ENCODE measurements at places on chromosomes 3 and 15.

GRCh38 chr3:69092030-69092516, 7.3 kb downstream of the ARL6IP5 start:
- no peak for DNase-seq

DNA sequence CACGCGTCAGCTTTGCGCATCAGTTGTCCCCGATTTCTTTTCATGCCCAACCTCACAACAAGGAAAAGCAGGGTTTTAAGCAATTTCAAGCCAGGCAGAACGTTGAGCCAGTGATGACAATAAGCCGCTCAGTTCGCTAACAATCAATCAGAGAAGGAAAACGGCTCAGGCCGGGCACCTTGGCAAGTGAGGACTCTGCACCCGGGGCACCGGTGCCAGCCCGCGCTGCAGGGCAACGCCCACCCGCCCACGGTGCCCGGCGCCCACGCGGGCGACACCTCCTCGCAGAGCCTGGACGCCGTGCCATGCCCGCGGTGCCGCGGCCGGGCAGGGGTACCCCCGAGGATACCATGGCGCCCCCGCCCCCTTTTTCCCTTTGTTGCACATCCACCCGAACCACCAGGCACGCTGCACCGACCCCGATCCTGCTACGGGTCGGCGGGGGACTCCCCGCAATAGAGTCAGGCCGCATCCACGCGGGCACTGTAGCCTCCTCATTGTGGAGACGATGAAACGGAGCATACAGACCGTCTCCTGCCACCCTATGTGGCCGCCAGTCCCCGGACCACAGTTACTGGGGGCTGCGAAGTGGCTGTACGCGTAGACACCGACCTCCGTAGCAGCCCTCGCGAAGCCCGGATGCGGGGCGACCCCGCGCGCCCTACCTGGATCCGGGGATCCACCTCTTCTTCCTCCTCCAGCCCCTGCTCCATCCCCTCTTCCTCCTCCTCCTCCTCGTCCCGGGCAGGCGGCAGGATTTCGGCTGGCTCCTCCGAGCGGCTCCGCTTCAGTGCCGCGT, 581 bp downstream of the SH3BP5 start:
- peak; percentile 84 for DNase-seq

- no peak for DNase-seq
Observed at GRCh38 chr15:85761635-85762034, 33.1 kb downstream of the KLHL25 start.

- no peak for DNase-seq
Observed at GRCh38 chr3:42057561-42058211, 33.5 kb upstream of the TRAK1 start.

GRCh38 chr3:20842594-20843436, 656.8 kb upstream of the SGO1 start:
- DNase-seq: no peak

DNA sequence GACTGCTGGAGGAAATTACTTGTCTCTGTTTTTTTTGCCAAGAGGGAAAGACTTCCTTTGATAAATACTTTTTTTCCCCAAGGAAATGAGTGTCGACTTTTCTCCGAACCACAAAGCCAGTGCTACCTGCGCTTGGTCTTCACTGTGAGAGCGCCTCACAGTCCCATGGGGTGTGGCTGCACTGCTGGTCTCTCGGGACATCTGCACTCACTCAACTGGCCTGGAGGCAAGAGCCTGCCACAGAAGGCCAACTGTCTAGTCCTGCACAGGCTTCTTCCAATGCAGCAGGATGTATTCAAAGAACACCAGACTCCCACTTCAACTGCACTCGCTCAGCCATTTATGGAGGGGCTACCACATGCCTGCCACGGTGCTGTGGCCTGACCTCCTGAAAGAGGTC, 40.6 kb upstream of the CGNL1 start:
- no peak for DNase-seq

DNA sequence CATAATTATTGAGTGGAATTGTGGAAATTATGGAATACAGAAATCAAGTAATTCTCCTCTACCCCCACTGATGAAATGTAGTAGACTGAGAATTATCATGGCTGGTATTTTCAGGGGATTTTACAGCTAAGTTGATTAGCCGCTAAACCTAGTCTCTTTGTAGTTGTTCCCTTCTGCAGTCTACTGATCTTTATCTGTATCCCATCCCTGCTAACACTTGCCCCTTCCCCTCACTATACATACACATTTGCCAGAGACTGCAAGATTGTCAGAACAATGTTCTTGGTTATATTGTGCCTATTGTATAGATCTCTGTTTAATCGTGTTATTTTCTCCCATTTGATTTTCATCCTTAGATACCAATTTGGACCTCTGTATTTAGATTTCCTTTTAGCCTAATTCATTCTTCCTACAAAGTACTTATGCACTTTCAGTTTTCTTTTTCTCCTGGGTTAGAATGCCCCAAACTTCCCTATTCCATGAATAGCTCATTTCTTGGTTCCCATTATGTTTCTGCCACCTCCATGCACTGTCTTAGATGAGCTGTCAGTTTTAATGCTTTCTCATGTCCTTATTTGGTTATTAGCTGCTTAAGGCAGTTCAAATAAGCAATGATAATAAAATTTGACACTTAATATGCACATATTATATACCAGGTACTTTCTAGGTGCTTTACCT, 86.9 kb downstream of the CDIN1 start:
- DNase-seq: no peak

DNA sequence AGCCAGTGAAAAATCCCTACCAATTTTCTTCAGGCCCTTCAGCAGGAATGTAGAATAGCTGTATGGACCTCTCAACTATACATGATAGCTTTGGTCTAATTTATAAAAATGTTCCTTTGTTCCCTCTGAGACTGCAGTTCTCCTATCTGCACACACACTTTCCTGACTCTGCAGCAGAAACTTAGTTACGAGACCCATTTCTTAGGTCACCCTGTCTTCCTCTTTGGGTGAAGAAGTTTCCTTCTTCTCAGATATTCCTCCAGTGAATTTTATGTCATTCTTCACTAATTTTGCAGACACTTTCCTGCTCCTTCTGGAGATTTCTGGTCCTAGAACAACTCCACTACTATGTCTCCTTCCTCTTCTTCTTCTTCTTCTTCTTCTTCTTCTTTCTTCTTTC, 42.6 kb downstream of the CD200R1L start:
- no peak for DNase-seq

- no peak for DNase-seq
Observed at GRCh38 chr15:93068581-93069199, 20.3 kb downstream of the RGMA start.

GRCh38 chr3:116254541-116254940, 190.7 kb downstream of the LSAMP start:
- DNase-seq: no peak

GRCh38 chr15:74431645-74432044, 2.1 kb downstream of the SEMA7A start:
- DNase-seq: no peak

- DNase-seq: no peak
Observed at GRCh38 chr3:183142199-183142598, 20.3 kb downstream of the LAMP3 start.

DNA sequence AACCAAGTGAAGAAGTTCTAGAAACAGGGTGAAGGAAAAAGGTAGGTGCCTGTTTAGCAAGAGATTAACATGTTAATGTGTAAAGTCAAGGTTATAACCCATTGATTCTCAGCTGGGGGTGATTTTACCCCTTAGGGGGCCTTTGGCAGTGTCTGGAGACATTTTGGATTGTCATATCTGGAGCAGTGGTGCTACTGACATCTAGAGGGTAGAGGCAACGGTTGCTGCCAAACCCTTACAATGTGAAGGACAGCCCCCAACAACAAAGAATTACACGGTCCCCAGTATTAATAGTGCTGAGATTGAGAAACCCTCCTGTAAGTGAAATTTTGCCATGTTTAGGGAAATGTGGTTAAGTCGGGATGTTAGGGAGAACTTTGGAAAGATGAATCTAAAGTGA, 74.7 kb downstream of the CRYBG3 start:
- no peak for DNase-seq

DNA sequence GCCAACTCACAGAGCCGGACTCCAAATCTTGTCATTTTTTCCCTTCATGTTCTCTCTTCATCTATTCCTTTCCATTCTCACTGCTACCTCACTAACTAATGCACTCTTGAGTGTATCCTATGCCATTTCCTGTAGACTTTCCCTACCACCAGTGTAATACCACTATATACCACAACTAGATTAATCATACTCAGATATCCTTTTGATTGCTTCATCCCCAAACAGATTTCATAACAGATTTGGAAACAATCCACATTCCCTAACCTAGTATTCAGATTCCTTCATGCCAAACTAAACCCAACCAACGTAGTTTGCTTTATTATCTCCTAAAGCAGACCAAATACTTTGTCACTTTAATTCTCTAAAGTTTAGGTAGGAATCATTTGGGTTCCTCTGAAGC, 2.6 kb upstream of the PLOD2 start:
- no peak for DNase-seq

GRCh38 chr3:125331243-125331642, 43.9 kb downstream of the ZNF148 start:
- DNase-seq: no peak

DNA sequence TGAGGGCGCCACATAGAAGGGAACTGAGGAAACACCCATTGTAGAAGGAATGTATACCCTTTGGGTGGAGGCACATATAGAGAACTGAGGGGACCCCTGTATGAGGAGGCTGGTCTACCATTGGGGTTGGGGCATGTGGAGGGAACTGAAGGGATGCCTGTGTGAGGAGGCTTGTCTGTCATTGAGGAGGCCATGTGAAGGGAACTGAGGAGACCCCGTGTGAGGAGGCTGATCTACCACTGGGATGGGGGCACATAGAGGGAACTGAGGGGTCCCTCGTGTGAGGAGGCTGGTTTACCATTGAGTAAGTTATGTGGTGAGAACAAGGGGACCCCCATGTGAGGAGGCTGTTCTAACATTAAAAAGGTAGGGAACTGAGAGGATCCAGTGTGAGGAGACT, 156.1 kb downstream of the FBLN2 start:
- DNase-seq: peak; percentile 25

- no peak for DNase-seq
Observed at GRCh38 chr3:119672776-119673175, 4.4 kb downstream of the COX17 start.

DNA sequence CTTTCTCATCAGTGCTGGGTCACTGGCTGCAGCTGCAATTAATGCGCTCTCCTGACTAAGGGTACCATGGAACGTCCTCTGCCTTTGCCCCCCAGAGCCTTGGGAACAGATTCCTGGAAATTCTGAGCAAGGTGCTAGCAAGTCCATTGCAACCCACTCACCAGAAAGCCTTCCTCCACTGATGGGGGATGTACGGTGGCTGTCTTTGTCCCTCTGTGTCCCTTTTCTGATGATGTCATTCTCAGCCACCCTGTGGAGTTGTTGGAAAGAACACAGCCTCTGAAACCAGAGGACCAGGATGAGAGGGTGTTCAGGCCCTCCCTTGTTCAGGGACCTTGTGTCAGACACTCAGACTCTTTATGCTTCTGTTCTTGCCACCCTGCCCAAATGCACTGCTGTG, 38.1 kb upstream of the ZBTB38 start:
- DNase-seq: no peak

- no peak for DNase-seq
Observed at GRCh38 chr3:72722930-72723726, 125.1 kb downstream of the SHQ1 start.

GRCh38 chr3:188154809-188155574, 1.0 kb downstream of the LPP start:
- no peak for DNase-seq

DNA sequence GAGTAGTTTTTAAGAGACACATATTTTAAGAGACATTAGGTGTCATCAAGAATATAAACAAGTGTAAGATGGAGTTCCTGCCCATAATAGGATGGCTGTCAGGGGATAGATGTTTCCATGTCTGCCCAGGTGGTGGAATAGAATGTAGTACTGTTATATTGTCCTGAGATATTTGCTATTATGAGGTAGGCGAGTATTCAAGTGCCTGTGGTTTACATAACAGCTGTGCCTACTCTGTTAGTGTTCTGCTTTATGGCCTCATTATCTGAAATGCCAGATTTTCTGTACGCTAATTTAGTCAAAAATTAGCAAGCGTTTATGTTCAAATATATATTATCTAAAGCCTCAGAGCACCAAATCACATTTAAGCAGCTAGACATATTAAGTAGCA, 360.2 kb upstream of the ROPN1 start:
- no peak for DNase-seq

DNA sequence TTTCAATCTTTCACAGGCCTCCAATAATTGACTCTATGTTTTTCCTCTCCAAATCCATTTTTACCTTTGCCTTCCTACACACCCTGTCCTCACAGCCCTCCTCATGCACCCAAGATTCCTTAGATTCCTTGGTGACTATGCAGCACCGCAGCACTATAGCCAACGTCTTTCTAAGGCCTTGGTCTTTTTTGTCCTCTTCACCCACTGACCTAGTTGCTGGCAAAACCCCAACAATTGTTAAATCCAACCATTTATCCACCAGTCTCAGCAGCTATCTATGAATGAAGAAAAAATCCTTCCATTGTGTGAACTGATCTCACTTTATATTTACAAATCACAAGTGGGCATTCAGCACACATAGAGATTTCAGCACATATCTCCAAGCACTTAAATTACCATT, 203.9 kb downstream of the VGLL3 start:
- no peak for DNase-seq

GRCh38 chr15:39125904-39126303, 455.0 kb upstream of the THBS1 start:
- DNase-seq: peak; percentile 63

DNA sequence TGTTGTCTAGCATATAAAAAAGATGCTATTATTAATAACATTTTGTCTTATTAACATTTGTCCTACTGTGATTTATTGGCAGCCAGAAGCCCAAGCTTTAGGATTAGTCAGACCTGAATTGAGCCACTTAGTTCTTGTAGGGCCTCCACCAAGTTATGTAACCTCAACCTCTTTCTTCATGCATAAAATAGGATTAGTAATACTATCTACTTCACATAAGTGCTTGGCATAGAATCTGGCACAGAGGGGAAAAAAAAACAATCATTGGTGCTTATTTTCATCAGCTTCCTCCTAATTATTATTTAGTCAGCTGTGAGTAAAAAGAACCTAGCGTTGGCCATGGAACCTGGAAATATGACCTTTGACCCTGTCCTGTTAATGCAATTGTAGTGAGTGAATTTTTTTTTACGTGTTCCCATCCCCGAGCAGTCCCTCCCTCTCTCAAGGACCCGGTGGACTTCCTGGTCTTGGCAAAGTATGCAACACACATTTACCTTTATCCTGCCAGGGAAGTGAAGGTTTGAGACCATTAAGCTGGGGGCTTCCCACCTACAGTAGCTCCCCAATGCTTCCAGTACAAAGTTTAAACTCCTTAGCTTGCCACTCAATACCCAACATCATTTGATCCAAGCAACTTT, 136.8 kb downstream of the FHIT start:
- no peak for DNase-seq

DNA sequence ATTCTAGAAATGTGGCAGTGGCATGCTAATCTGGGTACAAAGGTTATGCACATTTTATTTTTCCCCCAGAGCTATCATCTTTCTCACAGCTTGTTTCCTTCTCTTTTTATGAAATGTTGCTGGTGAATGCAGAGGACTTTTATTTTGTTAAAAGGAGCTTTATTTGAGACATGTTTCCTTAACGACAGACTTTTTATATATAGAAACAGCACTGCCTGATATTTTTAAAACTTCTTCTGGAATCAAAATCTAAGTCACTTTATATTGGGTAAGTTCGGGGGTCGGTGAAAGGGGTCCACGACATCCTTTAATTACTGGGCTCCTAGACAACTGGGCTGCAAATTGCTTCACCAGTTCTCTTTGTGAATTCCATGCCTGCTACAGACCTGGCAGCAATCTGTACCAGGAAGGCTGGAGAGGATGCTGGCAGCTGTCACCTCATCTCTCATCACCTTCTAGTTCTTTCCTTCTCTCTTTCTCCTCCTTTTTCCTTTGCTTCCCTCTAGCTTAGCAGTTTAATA, 464.7 kb downstream of the PDCD6IP start:
- no peak for DNase-seq

Measured in activated effector memory CD4-positive, alpha-beta T cell treated with anti-CD3 and anti-CD28 coated beads, Interleukin-2, amount 50 U/mL, for 16 hours (primary cell).